ENCODE measurements at places on chromosomes 11 and 22. TPM values are rescaled to one million over a fixed set of nuclear protein-coding genes. Genes with fewer than 3 reads are reported as not detected.

The WNT7B gene
- total RNA-seq, result not detected

- no peaks in the 10 kb centered on the region for H3K27me3 ChIP-seq
- no peaks in the 10 kb centered on the region for H3K36me3 ChIP-seq
- peaks cover 9% of the 10 kb centered on the region for H3K4me1 ChIP-seq
- no peak overlapping the region for H3K27ac ChIP-seq
- H3K4me3 ChIP-seq, result no peak overlapping the region
Observed at GRCh38 chr11:1072821-1073231, 1.8 kb upstream of the MUC2 start.

The RASL10A gene
- total RNA-seq, result 1.9 TPM

- no peak overlapping the region for H3K27ac ChIP-seq
- no peak overlapping the region for H3K4me3 ChIP-seq
- no peaks in the 10 kb centered on the region for H3K36me3 ChIP-seq
- no peaks in the 10 kb centered on the region for H3K4me1 ChIP-seq
Observed at GRCh38 chr11:77147668-77148321, 19.7 kb downstream of the MYO7A start.

The RCOR2 gene
- total RNA-seq, result 0.13 TPM

GRCh38 chr22:20393705-20394476, at the start of gene ZNF74:
Gene ZNF74, plus strand, starts transcription at chr22:20394151. Its CDS starts 478 bp downstream, at chr22:20394629.
- peaks cover 7% of the 10 kb centered on the region for H3K4me1 ChIP-seq
- H3K27ac ChIP-seq, result peak within 1 kb of the TSS; percentile 14
- DNase-seq, result peak; percentile 87
- peak within 1 kb of the TSS; percentile 59 for H3K4me3 ChIP-seq

DNA sequence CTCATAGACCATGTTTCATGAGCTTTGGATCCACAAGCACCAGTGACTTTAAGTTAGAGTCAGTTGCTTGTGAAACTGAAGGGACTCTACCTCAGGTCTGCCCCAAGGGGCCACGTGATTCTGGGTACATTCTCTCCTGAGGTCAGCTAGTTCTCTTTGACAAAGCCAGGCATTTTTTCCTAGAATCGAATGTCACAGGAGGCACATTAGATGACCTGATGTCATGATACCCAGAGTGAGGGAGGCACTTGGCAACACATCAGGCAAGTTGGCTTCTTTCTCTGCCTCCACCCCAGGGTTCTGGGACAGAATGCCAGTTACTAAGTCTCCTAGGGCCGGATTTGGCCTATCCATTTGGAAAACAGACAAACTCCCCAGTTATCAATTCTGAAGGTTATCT, 93.0 kb downstream of the APIP start:
- H3K27me3 ChIP-seq, result peaks cover 1% of the 10 kb centered on the region
- H3K36me3 ChIP-seq, result no peaks in the 10 kb centered on the region
- H3K4me1 ChIP-seq, result no peaks in the 10 kb centered on the region
- no peak overlapping the region for H3K27ac ChIP-seq
- H3K4me3 ChIP-seq, result no peak overlapping the region
- no peak for DNase-seq

DNA sequence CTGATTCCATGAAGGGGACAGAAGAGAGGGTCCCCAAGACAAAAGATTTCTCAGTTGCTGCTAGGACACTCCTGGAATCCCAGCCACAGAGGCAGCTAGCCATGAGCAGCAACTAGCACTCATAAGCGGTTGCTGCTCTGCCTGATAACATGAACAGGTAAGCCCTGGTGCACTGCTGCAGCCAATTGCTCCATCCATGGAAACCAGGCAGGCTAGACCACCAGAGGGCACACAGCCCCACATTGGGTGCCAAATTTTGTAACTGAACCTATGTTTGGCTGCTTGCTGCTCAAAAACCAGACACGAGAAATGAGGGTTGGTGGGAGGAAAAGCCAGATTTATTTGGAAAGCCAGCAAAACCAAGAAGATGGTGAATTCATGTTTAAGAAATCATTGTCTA, 21.9 kb upstream of the QSER1 start:
- no peaks in the 10 kb centered on the region for H3K27me3 ChIP-seq
- H3K36me3 ChIP-seq, result no peaks in the 10 kb centered on the region
- no peak overlapping the region for H3K4me3 ChIP-seq
- H3K27ac ChIP-seq, result no peak overlapping the region
- H3K4me1 ChIP-seq, result no peaks in the 10 kb centered on the region
- no peak for DNase-seq

The CCDC73 gene
- not detected for total RNA-seq

The OR51B4 gene
- not detected for total RNA-seq

The SLC37A2 gene
- total RNA-seq, result 1.3 TPM

GRCh38 chr22:18978506-18978905, 42.4 kb upstream of the PRODH start:
- no peak for DNase-seq
- no peaks in the 10 kb centered on the region for H3K4me1 ChIP-seq
- no peaks in the 10 kb centered on the region for H3K36me3 ChIP-seq
- no peaks in the 10 kb centered on the region for H3K27me3 ChIP-seq
- H3K4me3 ChIP-seq, result no peak overlapping the region
- no peak overlapping the region for H3K27ac ChIP-seq

DNA sequence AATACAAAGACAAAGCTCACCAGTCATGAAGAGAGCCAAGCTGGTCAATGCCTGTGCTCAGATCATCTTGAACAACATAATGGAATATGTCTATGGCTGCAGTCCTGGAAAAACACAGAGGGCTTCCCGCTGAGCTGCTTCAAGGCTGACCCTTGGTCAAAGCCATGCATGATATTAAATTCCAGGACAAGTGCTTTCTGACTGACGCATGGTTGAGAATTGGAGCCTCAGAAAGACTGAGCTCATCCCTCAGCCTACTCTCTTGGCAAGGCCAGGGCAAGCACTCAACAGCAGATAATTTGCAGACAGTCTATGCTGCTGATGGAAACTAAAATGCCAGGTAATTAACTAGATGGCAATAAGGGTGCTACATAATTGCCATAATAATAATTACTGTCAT, 89.2 kb downstream of the GALNT18 start:
- no peak overlapping the region for H3K27ac ChIP-seq
- no peak overlapping the region for H3K4me3 ChIP-seq
- no peaks in the 10 kb centered on the region for H3K36me3 ChIP-seq
- no peak for DNase-seq
- H3K27me3 ChIP-seq, result no peaks in the 10 kb centered on the region

The CCDC116 gene
- 0.53 TPM for total RNA-seq

DNA sequence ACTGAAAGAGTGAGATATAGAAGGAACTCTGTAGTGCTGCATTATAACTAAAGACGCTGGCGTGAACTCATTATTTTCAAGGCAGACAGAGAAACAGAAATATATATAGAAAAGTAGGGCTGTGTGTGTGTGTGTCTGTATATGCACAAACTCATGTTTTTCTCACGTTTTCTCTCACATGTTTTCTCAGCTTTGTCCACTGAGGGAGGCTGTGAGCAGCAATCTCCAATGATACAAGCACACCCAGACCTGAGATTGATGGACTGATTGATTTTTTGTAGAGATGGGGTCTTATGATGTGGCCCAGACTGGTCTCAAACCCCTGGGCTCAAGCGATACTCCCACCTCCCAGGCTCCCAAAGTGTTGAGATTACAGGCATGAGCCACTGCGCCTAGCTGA, 122.5 kb downstream of the SERGEF start:
- H3K27ac ChIP-seq, result no peak overlapping the region
- no peaks in the 10 kb centered on the region for H3K36me3 ChIP-seq
- DNase-seq, result no peak
- no peaks in the 10 kb centered on the region for H3K27me3 ChIP-seq
- H3K4me3 ChIP-seq, result no peak overlapping the region
- H3K4me1 ChIP-seq, result no peaks in the 10 kb centered on the region

The KDM4E gene
- total RNA-seq, result not detected

DNA sequence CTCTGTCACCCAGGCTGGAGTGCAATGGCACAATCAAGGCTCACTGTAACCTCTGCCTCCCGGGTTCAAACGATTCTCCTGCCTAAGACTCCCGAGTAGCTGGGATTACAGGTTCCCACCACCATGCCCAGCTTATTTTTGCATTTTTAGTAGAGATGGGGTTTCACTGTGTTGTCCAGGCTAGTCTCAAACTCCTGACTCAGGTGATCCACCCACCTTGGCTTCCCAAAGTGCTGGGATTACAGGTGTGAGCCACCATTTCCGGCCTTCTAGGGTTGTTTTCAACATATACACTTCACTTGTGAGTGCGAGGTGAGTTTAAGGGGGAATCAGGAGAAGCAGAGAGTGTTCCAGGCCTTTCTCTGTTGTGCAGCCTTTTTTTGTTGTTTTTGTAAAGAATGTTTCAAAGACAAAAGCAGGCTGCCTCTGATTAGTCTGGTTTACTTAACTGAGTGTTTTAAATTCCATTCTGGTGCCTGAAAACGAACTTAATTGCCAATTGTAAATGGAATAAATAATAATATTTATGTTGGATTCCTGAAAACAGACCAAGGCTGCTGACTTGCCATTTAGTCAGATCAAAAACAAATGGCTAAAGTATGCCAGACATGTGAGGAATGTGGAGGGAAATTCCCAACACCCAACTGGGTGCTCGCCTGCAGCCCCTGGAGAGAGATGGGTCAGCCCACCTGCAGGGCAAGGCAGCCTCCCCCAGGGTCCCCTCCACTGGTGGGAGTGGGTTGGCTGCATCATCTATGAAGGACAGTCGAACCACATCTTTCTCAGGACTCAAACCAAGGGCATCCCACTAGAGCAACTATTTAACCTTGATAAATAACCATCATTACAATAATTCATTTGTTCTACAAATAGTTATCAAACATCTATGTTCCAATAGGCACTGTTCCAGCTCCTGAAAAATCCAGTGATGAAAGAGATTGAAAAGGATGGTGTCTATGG, 4.6 kb upstream of the RANGAP1 start:
- H3K27ac ChIP-seq, result peak overlapping the region; percentile 98
- H3K27me3 ChIP-seq, result no peaks in the 10 kb centered on the region
- peaks cover 46% of the 10 kb centered on the region for H3K4me1 ChIP-seq

DNA sequence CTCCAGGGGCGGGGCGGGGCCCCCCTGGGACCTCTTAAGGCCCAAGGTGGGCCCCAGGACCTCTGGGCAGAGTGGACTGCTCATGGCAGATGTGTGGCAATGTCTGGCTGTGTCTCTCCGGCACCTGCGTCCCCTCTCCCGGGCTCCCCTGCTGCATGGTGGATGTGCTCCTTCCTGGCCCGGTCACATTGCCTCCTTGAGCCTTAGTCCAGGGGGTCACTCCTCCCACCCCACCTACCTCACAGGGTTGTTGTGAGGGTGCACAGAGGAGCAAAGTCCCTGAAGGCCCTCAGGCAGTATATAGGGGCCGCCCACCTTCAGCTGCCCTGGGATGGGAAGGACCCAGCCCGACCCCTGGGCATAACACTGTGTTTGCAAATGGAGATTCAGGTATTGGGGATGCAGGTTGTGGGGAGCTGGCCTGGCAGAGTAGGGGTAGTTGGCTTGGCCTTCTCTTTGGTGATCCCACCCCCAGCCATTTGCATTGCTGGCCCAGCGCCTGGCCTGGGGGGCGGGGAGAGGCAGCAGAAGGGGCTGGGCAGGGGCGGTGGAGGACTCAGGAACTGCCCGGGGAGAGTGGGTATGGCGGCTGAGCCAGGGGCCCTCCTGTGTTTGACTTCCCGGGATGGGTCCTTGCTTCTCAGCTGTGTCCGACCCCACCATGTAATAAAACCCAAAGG, 11.3 kb downstream of the KCTD17 start:
- peaks cover 3% of the 10 kb centered on the region for H3K36me3 ChIP-seq
- no peak overlapping the region for H3K4me3 ChIP-seq
- no peaks in the 10 kb centered on the region for H3K27me3 ChIP-seq
- DNase-seq, result no peak

The LARGE1 gene
- total RNA-seq, result 4.4 TPM

GRCh38 chr11:123272565-123272964, 77.5 kb upstream of the CLMP start:
- no peak overlapping the region for H3K4me3 ChIP-seq
- no peaks in the 10 kb centered on the region for H3K4me1 ChIP-seq
- H3K36me3 ChIP-seq, result no peaks in the 10 kb centered on the region
- H3K27ac ChIP-seq, result no peak overlapping the region
- H3K27me3 ChIP-seq, result no peaks in the 10 kb centered on the region

The SOX6 gene
- total RNA-seq, result 0.14 TPM

Measured in endothelial cell of umbilical vein (primary cell).